ENCODE measurements at places on chromosomes 5 and 9.

- no peak for DNase-seq
Measured at GRCh38 chr5:88808153-88808552, 74.8 kb downstream of the MEF2C start.

DNA sequence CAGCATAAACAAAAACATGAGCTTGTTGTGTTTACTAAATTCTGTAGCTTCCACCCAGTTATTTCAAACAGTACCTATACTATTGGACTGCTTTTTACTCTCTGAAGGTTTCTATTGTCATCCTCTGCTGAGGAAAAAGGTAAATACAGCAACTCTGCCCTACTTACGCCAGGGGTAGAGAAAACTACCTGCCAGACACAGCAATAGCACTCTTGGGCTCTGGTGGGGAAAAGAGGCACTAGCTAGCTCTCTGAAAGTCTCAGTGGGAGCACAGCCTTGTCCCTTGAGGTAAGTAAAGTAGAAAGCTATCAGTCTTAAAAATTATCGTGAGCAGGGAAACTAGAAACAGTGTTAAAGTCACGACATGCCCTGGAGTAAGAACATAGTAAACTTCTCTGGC is 3.7 kb downstream of the HCN1 start:
- no peak for DNase-seq

DNA sequence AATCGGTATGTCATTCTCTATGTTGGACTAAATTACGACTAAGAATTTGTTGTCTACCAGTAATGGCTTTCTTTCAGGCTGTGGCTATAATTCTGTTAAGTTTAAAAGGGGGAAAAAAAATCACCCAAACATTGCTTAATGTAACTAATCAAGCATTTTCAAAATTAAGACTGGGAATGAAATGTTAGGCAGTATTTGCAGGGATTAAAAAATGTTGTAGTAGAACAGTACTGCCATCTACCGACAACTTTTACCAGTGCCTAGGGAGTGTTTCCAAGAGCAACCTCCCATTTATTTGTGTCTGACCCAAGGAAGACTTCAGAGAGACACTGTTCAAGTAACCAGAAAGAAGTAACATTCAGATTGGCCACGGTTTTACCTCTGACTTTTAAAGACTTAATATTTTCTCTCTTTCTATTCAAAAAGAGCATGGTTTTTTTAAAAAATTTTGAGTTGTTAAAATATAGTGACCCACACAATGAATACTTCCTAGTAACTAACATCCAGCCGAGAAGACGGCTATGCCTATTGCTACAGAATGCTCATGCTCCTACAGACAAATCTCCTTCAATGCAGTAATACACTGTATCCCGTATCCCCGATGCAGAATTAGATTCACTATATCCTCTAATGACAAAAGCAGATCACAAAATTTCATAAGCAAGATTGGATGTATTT is 92.4 kb downstream of the ARL15 start:
- peak; percentile 85 for DNase-seq

GRCh38 chr5:6827526-6828219 is 114.4 kb downstream of the TENT4A start:
- DNase-seq = peak; percentile 44

GRCh38 chr5:58849223-58849622 is 266.3 kb downstream of the RAB3C start:
- peak; percentile 92 for DNase-seq

DNA sequence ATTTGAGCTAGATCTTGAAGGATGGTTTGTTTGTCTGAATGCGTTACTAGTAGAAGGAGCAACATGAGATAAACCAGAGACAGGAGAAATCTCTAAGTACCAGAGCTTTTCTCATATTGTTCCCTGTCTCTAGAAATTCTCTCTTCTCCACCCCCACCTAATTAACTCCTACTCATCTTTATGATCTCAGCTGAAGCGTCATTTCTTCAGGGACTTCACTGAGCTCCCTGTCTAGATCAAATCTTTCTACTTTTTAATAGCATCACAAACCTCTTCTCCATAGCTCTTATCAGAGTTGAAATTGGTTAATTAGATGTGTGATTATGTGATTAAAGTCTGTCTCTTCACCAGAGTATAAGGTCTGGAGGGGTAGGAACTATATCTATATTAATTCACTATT is 226.2 kb downstream of the PAPPA start:
- DNase-seq = no peak

- DNase-seq = peak; percentile 14
Measured at GRCh38 chr5:14267166-14267838, 124.2 kb downstream of the TRIO start.
